Nucleus accumbens (tissue), 56 donors: ENCODE measurements at places on chromosomes 2 and 18.

- no peak for DNase-seq
These were observed 322.6 kb downstream of the CELF4 start for GRCh38 chr18:37242826-37243560.

DNA sequence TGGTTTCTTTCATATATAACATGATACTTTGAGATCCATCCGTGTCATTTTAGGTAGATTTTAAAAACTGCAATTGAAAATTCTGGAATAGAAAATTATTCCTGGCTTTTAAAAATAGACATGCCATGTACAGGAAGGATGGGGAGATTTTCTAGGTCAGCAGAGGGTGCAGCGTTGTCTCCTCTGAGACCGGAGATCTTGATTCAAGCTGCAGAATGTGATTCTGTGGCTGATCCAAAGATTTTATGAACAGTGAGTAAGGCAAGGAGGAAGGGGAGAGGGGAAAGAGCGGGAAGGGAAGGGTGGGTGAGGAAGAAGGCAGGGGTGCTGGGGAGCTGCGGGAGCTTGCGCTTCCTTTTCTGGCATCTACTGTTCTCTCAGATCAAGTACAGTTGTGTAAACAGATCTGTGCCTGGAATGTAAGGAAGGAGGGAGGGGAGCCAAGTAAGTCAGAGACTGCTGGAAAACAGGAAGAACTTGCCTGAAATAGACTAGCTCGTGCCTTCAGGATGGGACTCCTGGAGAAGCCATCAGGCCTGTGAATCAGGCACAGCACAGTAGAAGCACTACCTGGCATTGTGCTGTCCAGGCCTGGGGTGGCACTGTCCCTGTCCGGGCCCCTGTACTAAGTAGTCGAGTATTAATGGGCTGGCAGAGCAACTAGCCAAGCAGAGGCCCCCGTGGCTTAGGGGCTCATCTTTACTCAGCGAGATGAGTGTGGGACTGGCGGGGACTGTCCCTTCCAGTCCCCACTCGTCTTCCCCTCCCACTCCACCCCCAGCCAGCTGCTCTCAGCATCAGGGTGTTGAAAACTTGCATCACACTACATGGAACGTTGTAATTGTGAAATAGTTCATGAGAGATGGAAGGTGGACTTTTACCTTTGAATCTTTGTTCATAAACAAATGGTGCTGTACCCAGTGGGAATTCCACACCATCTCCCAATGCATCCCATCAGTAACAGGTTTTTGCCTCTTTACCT lies 163.5 kb downstream of the UXS1 start:
- DNase-seq = no peak

GRCh38 chr2:96801005-96801785 lies 14.9 kb upstream of the CNNM3 start:
- DNase-seq = peak; percentile 33

- DNase-seq = no peak
These were observed 150.3 kb downstream of the PLEKHA3 start for GRCh38 chr2:178630581-178630980.

DNA sequence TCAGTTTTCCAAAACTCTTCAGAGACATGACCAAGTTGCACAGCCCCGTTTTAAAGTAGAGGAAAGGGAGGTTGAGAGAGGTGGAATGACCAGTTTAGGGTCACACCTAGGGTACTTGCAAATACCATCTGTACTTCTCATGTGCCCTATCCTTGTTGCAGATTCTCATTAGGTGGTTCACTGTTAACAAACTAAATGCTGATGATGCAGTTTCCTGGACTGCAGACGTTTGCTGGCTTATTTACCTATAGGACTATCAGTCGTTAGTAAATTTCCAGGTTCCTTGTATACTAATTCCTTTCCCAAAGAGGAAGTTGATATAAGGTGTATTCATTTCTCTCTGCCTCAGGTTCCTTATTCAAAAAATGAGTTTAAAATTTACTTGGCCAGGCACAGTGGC lies 1.4 kb downstream of the FARP2 start:
- DNase-seq = no peak

GRCh38 chr18:12839057-12839525 lies 44.9 kb downstream of the PTPN2 start:
- DNase-seq = no peak

GRCh38 chr2:45345331-45346234 lies 265.5 kb downstream of the SRBD1 start:
- no peak for DNase-seq

- DNase-seq = no peak
These were observed 403 bp downstream of the MAP2 start for GRCh38 chr2:209424199-209424701.

DNA sequence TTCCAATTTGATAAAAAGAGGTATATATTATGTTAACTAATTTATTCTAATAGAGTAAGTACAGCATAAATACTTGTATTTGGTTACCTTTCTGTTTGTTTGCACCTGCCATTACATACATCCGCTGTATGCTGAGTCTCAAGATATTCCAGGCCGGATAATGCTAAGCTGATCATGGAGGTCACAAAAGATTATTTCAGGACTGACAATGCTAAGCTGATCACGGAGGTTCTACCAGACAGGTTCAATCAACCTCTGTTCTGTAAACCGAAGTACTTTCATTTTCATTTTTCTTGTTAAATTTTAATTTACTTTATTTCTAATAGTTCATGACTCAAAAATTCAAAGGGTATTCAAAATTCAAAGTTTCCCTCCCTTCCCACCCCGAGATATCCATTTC lies 31.1 kb downstream of the PNO1 start:
- no peak for DNase-seq

GRCh38 chr18:9404565-9405060 lies 70.0 kb downstream of the TWSG1 start:
- DNase-seq = no peak

DNA sequence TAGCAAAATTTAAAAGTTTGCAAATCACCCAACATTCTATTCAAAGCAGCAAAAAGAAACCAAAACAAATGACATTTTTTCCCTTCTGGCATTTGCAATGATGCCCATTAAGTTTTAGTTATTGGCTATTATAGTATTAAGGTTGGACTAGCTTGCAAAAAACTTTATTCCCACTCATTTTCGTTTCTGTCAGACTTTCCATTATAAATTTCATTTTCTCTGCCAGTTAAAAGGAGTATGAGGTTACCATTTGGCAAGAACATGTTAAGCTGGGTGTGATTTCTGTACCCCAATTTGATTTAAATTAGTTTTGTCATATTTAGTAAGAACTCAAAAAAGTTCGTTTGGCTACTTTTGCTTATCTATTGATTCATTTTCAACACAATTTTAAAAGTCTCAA lies 187.9 kb downstream of the TCF4 start:
- no peak for DNase-seq

GRCh38 chr2:175579646-175580045 lies 398.1 kb upstream of the ATP5MC3 start:
- DNase-seq = no peak

DNA sequence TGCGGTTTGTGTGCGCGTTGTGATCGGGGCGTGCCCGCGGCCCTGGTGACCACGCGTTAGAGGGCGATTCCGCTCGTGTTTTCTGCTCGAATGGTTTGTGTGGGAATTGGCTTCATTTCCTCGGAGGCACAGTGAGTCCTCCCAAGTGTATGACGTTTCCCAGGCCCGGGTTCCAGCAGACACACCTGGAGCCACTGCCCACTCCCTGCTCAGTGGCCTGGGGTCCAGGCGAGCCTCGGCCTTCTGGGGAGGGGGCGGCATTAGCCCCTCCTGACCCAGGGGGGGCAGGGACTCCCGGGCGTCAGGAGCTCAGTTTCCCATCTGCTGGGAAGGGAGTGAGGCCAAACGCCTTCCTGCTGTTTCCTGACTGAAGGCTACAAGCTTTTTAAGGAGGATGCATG lies 92.1 kb downstream of the NFATC1 start:
- DNase-seq = no peak

GRCh38 chr2:219470429-219470828 lies 28.3 kb upstream of the GMPPA start:
- no peak for DNase-seq

DNA sequence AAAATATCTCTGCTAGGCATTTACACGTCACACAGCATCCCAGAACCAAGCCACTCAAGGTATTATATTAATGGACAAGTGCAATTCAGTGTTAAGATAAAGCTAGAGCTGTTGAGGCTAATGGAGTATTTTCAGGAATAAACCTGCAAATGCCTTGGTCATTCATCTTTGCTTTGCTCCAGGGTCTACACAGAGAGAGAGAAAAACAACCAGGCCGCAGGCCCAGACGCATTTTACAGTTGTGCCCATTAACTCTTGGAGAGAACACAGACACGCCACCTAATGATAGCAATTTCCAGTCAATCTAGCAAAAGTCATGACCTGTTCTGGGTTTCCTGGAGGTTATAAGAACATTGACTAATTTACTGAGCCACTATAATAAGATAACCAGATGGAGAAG lies 829.3 kb downstream of the LRRTM4 start:
- DNase-seq = no peak

DNA sequence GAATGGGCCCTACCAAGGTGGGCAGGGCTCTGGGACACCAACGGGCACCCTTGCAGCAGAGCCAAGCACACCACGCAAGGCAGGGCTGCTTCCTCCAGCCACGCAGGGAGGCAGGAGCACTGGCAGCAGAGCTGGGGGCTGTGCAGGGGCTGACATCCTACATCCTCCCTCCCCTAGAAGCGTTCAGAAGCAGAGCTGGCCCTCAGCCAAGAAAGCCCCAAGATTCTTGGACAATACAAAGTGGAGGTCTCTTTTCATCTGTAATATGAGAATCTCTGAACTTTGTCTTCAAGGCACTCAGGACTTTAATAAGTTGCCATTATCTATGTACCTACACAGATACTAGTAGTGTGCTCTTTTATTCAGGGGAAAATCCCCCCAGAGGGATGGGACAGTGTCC lies 128.1 kb upstream of the AGAP1 start:
- DNase-seq = no peak

DNA sequence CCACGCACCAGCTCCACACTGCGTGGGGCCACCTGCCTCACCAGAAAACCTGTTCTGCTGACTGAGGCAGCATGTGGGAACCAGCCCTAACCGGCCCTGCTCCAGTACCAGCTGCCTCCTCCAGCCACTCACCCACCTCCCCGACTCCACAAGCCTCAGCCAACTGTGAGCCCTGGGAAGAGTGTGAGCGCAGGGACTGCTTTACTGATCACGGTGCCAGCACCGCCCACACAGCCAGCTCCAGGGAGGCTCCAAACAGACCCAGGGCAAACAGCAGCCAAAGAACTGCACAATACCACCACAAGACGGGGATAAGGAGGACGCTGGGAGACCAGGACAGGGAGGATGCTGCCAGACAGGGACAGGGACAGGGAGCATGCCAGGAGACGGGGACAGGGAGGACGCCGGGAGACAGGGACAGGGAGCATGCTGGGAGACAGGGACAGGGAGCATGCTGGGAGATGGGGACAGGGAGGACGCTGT lies 28.4 kb downstream of the EIPR1 start:
- no peak for DNase-seq

- no peak for DNase-seq
These were observed 1224.8 kb downstream of the SUCLG1 start for GRCh38 chr2:83234246-83234645.

DNA sequence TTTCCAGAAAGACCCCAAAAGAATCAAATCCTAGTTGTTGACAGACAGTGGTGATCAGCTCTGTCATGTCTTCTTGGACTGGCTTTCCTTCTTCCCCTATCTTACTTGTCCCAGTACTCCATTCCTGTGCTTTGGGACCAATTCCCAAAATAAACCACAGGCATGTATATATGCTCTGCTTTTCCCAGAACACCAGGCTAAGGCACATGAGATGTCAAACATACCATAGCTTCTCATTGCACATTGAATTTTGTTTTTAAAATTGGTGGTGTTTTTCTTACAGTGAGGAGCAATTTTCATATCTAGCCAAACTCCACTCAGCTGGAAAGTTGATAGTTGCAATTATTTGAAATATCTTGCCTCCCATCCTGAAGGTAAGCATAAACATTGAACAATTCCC lies 88.9 kb upstream of the RGPD4 start:
- DNase-seq = no peak

- DNase-seq = no peak
These were observed 375.8 kb upstream of the NXPH2 start for GRCh38 chr2:139155991-139156390.

- no peak for DNase-seq
These were observed 399.8 kb downstream of the ADCYAP1 start for GRCh38 chr18:1304392-1304992.

- DNase-seq = no peak
These were observed at the start of gene FSHR for GRCh38 chr2:49154140-49154539. Gene FSHR (minus strand): TSS chr2:49154515. CDS start chr2:49154417, 98 bp downstream.

- no peak for DNase-seq
These were observed 373.3 kb upstream of the RAB12 start for GRCh38 chr18:8235894-8236293.

GRCh38 chr2:54773838-54774237 lies 50.4 kb downstream of the EML6 start:
- no peak for DNase-seq

DNA sequence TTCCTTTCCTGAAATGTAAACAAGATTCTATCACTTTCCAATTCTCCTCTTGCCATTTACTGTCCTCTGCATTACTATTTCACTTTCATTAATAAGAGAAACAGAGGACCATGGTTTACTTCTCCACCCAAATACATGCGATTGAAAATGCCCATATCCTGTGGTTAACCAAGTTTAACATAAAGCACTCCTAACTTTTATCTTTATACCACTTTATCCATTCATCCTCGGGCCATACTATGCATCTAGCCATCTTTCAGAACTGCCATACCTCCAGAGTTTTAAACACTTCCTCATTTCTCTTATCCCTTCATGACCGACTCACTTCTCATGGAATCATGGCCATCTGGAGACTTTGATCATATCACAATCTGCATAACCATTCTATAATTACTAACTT lies 1182.3 kb downstream of the CNTNAP5 start:
- DNase-seq = no peak

GRCh38 chr2:104845946-104846785 lies 7.7 kb upstream of the POU3F3 start:
- DNase-seq = no peak

GRCh38 chr2:157440404-157441071 lies 3.4 kb downstream of the CYTIP start:
- DNase-seq = no peak

DNA sequence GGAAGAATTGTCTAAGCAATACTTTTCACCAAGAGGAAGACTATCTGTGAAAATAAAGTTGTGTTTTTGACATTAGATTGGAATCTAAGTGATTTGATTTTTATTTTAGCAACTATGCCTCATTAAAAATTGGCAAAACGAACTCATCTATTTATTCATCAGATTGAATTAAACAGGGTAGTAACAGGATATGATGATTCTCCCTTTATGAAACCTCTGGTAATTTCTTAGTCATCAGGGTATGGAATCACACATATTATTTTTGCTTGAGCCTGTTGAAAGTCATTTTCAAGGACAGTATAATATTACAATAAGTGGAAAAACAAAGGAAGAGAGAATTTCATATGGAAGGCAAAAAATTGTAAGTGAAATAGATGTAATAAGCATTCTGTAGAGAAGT lies 22.0 kb downstream of the ZNF804A start:
- DNase-seq = no peak

- no peak for DNase-seq
These were observed 35.2 kb upstream of the CDH19 start for GRCh38 chr18:66638856-66639629.

GRCh38 chr2:72926811-72927465 lies 9.6 kb downstream of the EMX1 start:
- no peak for DNase-seq
